CD4-positive, alpha-beta T cell treated with Interleukin-6 at 100 ng/mL for 8 hours (primary cell): ENCODE measurements at places on chromosomes 3 and 15.

DNA sequence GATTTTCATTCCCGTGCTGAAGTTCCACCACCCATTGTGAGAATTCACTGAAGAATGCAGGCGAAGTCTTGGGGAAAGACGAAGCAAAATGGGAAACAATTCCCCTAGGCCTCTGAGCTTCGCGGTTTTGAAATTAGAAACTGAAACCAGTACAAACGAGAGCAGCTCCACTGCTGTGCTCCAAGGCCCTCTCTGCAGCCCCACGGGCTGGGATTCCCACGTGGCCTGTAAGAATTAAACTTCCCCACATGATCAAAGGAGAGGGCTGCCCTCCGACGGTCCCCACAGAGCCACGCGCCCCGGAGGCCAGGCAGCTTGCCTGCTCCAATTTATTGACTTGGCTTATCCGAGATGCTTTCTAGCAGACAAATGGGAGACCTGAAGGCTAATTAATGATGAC lies 144.0 kb downstream of the GREM1 start:
- no peak for DNase-seq

GRCh38 chr3:193796089-193796488 lies 203.1 kb downstream of the OPA1 start:
- DNase-seq, result no peak

- DNase-seq, result no peak
Observed at GRCh38 chr3:195209083-195209846, 61.7 kb downstream of the XXYLT1 start.

GRCh38 chr15:62591842-62592838 lies 427.1 kb upstream of the C2CD4B start:
- DNase-seq, result no peak

- no peak for DNase-seq
Observed at GRCh38 chr3:42654331-42655201, 1.1 kb downstream of the ZBTB47 start.
